NCI-H2107 (cell line): ENCODE measurements at places on chromosomes 2 and 18.

DNA sequence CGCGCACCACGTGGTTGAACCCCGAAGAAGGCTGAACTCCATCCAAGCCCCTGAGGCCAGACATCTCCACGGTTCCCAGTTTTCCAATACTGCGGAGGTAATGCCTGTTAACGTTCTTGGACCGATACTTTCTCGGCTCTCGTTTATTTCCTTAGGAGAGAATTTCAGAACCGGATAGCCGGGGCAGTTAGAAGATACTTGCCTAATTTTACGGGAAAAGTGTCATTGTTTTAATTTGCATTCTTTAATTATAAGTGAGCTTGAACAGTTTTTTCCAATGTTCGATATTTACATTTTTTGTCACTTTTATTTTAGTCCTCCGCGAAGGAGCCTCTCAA is 10.2 kb upstream of the KCNG2 start:
- no peak for DNase-seq

DNA sequence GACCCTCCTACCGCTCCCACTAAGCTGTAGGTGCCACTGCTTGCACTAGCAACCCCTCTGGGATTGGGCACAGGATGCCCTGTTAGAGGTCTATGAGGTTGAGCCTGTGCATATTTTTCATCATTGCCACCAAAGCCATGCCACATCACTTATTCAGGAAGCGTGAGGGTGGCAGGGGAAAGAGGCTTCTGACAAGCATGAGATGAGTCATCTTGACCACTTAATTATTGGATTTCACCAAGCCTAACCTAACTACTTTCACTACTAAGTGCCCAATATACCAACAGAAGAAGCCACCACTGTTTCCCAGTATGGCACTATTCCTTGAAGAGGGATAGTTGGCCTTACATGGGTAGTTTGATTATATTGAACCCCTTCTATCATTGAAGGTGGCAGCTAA is 181.3 kb upstream of the EPHA4 start:
- no peak for DNase-seq

DNA sequence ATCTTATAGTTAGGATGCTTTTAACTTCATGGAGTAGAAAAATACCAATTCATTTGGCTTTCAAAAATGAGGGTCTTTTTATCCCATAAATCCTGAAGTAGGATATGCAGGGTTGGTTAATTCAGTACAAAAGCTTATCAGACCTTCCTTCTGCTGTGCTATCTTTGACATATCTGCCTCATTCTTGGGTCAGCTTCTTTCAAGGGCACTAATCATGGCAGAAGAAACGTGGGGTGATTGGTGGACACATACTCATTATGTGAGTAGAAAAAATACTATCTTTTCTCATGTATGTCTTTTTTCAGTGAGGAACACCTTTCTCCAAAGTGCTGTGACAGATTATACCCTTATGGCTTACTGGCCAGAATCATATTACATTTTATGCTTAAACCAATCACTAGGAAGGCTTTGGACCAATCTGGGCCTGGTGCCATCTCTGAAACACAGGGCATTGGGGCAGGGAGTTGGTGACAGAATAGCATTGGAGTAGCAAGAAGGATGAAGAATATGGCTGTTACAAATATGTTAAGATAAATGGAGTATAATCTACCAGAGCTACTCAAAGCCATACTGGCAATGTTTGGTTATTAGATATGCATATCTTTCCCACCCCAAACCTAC is 10.1 kb downstream of the UGP2 start:
- DNase-seq, result no peak

DNA sequence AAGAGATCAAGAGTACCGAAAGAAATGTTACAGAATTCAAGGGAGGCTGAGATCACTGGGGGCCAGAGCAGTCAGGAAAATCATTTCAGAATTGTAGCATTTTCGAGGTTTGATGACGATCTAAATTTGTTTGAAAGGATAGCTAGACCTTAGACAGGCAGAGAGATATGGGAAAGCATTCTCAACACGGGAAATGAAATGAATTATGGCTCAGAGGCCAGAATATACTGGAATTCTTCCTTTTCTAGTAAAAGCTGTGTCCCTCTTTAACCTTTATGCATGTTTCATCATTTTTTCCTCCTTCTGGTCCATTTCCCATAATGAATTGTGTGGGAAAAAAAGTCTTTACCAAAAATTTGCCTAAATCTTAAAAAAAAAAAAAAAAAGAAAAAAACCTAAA is 78.8 kb downstream of the NABP1 start:
- DNase-seq, result no peak

DNA sequence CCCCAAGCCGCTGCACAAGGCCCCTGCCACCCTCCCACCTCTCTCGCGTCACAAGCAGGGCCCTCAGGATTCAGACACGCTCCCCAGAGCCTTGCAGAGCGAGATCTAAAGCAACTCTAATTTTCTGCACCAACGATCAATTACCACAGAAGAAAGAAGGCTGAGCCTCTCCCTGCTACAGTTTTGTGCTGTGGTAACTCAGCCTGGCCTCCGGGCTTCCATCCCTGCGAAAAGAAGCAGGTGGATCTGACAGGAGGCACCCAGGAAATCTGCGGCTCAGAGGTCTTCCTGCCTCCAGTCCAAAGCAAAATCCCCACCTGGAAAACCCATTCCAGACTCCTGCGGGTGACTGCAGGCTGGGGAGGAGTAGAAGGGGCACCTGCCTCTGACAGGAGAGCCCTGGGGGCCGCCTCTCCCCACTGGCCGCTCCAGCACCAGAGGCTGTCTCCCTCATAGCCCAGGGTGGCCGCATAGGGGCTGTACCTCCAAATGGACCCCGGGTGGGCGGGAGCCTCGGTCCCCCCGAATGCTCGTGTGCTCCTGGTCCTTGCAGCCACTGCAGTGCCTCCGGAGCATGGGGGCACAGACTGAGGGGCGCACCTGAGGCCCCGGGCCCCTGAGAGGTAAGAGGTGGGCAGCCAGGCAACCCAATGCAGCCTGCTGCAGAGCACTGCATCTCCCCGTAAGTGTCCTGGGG is 31.0 kb downstream of the PXDN start:
- DNase-seq, result no peak

GRCh38 chr2:16288371-16289112 is 348.2 kb downstream of the MYCN start:
- DNase-seq, result no peak

DNA sequence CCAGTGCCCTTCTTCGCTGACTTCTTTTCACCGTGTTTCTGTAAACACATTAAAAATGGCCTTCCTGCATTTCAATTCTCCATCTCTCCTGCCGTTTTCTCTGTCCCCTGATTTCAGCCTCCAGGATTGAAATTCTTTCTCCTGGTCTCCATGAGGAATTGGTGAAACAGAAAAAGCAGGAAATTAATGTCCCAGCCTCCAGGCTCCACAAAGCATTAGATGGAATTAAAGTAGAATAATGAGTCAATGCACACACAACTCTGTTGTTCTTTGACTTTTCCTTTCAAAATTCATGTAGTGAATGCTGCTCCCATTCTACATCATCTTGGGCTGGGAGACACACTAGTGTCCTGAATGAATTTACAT is 209.5 kb downstream of the KLHL29 start:
- DNase-seq, result no peak

DNA sequence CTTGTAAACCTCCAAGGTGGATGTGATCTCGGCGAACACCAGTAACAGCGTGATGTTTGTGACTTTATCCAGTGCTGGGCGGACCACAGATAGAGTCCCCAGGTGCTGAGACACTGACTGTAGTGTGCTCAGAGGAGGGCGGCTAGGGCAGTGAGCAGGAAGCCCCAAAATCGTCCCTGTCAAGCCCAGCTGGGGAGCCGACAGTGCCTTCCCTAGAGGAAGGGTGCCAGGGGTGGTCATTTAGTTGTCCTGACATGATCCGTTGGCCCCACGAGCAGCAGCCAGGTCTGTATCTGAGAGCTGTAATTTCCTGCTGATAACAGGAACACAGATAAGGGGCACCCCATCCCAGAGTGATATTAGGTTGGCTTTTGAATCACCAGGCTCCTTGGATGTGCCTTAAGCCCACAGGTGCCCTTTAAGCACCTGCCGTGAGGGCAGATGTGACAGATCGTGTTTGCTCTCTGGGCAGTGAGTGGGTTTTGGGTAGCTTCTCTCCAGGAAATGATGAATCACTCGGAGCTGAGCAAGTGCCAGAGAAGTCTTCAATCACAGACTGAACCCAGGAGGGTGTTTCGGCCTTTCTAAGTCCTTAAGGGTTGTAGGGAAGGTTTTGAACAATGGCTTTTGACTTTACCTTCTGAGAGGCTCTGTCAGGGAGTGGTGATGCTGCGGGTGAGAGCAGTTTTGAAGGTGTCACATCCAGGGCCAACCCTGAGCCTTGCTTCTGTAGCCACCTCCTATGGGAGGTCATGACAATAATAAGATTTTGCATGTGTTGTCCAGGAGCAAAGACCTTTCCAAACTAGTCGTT is 7.7 kb downstream of the LPIN1 start:
- DNase-seq, result no peak

GRCh38 chr2:232999354-232999753 is 13.7 kb downstream of the NGEF start:
- no peak for DNase-seq

DNA sequence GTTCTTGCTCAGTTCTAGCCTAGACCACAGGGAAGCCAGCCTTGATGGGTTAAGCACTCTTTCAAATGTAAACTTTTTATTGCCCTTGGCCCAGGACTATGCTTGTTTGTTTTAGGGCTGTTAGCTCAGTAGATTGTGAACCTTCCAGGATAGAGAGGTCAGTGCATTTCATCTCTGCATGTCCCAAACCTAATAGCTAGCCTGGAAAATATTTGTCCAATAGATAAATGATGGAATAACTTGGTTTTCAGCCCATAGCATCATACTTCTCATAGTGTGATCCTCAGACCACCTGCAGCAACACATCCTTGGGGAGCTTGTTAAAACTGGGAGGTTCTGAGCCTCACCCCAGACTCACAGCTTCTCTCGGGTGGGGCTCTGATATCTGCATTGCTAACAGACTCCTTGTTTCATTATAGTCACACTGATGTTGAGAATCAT is 59.8 kb downstream of the TRIB2 start:
- no peak for DNase-seq

GRCh38 chr18:50814395-50814794 is 5.4 kb downstream of the MRO start:
- DNase-seq, result no peak

DNA sequence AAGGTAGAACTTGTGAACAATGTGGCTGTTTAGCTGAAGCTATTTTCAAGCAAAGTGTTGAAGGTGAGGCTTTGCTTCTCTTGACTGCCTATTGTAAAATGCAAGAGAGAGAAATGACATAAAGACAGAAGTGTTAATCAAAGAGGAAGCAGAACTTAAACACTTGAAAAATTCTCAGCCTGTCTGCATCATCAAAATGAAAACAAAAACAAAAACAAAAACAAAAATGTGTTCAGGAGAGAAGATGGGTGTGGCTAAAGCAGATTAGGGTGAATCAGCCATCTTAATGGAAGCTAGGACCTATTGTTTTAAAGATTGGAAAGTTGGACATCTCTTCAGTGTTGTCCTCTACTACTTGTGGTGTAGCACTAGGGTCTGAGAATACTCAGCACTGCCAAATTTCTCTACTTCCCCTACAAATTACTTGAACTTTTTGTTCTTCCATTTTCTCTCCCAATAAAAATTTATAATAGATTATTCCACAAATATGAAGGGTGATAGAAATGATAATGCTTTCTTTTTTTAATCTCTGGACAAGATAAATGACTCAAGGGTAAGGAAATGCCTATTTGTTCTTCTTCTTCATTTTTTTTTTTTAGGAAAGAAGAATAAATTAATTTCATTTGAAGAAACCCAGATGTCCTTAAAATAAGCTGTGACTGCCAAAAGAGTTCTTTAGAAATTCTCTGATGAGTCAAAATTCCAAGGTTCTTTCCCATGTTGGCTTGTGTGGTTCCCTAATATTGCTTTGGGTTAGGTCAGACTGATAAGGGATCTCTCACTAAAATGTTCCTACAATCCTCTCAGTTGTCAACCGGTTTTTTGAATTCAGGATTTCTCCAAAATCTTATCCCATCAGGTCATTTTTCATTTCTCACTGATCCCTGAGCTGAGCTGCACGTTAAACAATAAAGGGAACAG is 571.2 kb upstream of the ZEB2 start:
- no peak for DNase-seq

DNA sequence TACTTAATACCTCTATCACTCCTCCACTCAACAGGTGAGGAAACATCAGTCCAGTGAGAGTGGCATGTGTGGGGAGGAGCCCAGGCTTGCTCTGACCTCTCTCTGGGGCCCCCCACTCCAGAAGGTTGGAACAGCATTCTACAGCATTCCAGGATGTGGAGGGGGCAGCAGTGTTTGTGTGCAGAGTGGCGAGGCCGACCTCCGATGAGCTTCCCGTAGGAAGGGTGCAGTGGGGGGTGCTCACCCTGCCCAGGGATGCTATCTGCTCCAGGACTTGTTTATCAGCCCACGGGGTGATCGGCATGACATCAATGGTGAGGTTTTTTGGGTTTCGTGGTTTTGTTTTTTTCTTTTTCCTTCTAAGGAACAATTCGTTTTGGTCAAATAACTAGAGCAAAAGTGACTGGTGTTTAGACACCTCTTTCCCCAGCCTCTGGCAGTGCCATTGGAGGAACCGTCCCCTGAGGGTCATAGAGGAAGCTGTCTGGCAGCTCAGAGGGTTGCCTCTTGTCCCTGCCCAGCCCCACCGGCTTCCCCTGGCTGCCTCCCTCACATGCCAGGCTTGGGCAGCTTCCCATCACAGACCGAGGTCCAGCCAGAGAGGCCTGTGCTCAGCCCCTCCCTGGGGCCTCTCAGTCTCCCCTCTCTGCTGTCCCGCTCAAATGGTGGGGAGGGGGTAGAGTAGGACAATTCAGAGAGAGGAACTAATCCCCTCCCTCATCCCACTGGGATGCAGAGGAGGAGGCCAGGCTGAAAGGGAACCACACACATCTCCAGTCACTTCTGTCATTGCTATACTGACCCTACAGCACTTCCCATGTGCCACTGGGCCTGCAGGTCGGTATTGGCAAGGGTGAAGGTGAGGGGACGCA is 96.5 kb downstream of the ZFP36L2 start:
- no peak for DNase-seq

DNA sequence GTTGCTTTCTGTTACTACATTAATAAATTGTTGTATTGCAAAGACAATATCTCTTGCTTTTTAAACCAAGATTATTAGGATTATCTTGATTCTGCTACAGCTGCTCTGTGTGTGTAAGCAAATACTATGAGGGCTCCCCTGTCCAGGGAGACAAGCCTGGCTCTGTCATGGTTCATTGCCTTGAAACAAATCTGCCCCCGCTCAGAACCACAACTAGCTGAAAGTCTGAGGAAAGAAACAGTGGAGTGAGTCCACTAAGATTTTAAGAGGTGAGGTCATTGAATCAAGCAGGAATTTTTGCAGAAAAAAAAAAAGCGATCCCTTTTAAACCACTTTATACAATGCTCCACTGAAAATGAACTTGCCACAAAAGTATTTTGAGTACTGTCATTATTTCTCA is 30.8 kb upstream of the LRRTM4 start:
- DNase-seq, result no peak

- DNase-seq, result no peak
These were observed 47.7 kb upstream of the GBX2 start for GRCh38 chr2:236215761-236216333.
